COR-L47 (cell line): ENCODE measurements at places on chromosomes 6 and 20.

- no peak for DNase-seq
These were observed 13.5 kb upstream of the SNRPC start for GRCh38 chr6:34743625-34744293.

DNA sequence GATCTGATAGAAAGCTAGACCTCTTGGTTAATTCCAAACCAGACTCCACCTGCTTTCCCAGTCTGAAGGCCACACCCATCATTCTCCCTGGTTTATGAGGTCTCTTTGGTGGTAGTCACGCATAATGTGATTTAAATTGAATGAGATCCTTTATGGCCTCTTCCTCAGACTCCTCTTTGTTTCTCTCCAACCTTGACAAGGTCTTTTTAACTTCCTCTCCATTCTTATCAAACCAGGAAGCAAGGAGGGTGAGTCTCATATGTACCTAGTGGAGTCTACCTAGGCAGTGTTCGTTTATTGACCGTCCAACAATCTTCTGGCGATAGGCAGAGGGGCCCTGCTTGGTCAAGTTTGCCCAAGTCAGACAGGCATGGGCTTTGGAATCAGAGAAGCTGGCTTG lies 184.2 kb upstream of the LAMP5 start:
- DNase-seq: no peak

GRCh38 chr20:13736436-13737191 lies 48.1 kb downstream of the ESF1 start:
- DNase-seq: no peak

- DNase-seq: no peak
These were observed 109.2 kb upstream of the NXT1 start for GRCh38 chr20:23241416-23241815.

GRCh38 chr20:49749625-49750024 lies 35.9 kb upstream of the B4GALT5 start:
- no peak for DNase-seq

GRCh38 chr6:140867336-140867735 lies 1265.4 kb upstream of the GJE1 start:
- DNase-seq: no peak

GRCh38 chr6:151292974-151293687 lies 53.4 kb downstream of the AKAP12 start:
- DNase-seq: no peak
